ENCODE measurements at places on chromosomes 5 and 9. TPM values are rescaled to one million over a fixed set of nuclear protein-coding genes. Genes with fewer than 3 reads are reported as not detected.

CAMK2A gene
- 0.28 TPM for total RNA-seq

MCIDAS gene
- total RNA-seq = not detected

CDC20B gene
- not detected for total RNA-seq

SH3PXD2B gene
- 43.8 TPM for total RNA-seq

CTSV gene
- 0.28 TPM for total RNA-seq

SLIT3 gene
- total RNA-seq = 54.8 TPM

GRCh38 chr5:42404366-42404765 is 18.9 kb upstream of the GHR start:
- no peak for DNase-seq

DNA sequence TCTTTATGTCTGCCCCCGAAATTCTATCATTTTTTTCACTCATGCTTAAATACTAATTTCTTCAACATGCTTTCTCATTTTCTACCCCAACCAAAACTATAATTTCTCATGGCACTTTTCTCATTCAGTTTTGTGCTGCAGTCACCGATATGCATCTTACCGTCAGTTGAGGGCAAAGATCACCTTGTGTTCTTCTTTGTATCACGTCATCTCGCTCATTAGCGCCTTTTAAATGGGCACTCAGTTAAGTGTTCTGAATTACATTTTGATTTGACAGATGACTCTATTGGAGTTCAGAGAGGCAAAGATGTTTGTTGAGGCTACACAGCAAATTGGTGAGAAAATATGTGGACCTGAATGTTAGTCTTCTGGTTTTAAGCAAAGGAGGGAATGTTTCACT is 211.7 kb upstream of the GLRA1 start:
- no peak for DNase-seq

DNA sequence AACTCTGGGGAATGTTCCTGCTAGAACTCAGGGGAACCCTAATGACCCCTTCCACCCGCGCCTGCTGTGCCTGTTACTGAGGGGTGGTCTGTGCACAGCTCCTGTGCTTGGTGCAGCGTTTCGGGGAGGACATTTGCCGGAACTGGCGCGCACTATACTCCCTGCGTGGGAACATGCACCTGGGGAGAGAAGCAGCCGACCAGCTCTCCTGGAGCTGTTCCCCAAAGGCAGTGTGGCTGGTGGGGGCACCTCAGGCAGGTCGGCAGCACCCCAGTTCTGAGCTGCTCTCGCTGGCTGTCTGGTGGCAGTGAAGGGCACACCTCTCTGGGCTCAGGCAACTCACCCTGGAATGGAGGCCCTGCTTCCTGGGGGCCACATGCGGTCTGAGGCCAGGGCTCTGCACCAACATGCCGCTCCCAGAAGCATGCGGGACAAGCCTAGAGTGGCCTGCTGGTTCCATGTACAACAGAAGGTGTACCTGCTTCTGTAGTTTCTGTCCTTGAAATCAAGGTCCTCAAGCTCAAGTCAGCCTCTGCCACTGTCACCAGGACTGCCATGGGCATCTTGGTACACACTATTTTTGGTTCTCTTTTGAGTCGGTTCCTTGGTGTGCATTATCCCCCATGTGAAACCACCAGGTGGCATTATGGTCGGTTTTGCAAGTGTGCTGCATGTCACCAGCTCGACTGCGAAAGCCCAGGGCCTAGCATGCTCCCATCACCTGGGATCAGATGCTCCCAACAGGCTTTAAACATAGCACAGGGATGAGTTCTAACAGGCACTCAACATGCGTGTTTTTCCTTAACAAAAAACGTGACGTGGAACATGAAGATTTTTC is 7.8 kb upstream of the MRNIP start:
- no peak for DNase-seq

- DNase-seq = no peak
These were observed 50.9 kb downstream of the CERT1 start for GRCh38 chr5:75460532-75460931.

- no peak for DNase-seq
These were observed 40.5 kb upstream of the LIFR start for GRCh38 chr5:38596981-38597380.

DNA sequence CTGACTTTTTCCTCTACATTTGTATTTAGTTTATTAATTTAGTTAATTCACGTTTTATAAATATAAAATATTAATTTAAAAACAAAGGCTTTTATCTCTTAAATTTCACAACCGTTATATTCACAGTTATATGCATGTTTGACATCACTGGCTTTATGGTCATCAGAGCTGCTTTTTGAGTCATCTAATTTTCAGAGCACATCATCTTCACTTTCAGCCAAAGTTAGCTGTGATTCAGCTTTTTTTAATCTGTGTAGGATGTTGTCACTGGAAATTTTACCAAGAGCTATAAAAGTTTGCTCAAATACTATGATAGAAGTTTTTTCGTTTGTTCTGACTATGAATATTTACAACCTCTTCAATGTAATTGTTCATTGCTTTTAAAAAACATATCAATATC is 12.4 kb downstream of the CDC37L1 start:
- no peak for DNase-seq

GRCh38 chr9:79661279-79661678 is 89.5 kb downstream of the TLE4 start:
- no peak for DNase-seq

DNA sequence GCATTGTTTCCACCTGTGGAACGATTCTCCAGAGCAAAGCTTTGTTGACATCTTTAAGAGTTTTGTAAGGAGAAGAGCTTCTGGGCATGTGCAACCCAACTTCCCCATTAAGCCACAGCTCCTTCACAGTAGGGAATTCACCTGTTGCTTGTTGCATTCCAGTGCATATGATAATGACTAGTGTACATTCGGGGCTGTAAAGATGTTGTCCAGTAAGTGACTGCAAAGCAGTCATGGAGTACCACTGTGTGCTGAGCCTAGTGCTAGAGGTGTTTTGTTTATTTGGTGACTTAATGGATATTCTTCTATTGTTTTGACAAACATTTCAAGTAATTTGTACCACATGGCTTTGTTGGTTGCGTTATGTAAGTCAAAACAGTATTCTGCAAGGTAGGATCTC is 12.8 kb downstream of the UGCG start:
- DNase-seq = no peak

- DNase-seq = no peak
These were observed 279.2 kb upstream of the TYRP1 start for GRCh38 chr9:12413986-12414385.
